NCI-H1436 (cell line): ENCODE measurements at places on chromosomes 7 and 10.
A peak's percentile ranks its signal among the peaks of the same experiment; 100 is the strongest.

DNA sequence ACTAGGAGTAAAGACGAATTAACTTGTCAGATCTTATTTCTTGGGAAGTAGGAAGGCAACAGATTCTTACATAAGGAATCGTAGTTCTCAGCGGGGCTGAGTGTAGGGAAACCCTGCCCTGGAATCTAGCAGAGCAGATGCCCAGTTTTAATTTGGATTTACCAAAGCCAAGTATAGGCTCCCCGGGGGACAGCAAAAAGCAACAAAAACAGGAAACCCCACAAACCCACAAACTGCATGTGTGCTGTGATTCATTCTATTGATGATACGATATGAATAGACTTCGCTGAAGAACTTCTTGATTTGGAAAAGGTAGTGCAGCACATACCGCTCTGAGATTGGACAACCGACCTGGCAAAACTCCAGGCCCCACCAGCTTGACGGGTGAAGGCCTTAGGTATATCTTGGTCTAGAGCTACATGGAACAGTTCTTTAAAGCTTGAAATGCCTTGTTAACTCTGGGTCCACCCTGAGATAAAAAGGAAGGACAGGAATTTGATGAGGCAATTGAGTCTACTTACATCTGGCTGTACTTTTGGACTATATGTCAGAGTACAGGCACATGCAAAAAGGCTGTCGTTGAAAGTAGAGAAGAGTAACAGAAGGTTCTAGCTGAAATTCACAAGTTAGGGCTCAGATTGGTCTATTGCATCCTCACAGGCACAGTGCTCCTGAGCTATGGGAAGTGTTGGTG, 49.1 kb downstream of the STRA8 start:
- DNase-seq = no peak

DNA sequence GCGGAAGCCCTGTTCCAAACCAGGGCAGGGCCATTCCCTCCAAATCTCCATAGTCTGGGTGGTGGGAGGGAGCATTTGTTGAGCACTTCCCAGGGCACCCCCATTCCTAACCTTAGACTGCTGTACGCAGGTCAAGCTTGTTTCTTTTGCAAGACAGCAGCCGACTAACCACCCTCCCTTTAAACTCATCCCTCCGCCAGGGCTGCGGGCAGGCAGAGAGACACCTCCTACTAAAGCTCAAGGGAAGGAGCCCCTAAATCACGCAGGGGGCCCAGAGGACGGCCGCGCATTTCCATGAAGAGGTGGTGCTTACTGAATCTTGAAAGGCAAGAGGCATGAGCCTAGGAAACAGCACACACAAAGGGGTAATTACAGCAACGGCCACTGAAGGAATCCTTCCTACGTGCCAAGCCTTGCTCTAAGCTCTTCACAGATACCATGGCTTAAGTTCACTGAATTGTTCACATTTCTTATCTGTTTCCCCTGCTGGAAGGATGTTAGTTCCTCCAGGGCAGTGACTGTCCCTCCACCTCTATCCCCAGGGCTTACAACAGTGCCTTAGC, 90.0 kb downstream of the PROSER2 start:
- DNase-seq = no peak

DNA sequence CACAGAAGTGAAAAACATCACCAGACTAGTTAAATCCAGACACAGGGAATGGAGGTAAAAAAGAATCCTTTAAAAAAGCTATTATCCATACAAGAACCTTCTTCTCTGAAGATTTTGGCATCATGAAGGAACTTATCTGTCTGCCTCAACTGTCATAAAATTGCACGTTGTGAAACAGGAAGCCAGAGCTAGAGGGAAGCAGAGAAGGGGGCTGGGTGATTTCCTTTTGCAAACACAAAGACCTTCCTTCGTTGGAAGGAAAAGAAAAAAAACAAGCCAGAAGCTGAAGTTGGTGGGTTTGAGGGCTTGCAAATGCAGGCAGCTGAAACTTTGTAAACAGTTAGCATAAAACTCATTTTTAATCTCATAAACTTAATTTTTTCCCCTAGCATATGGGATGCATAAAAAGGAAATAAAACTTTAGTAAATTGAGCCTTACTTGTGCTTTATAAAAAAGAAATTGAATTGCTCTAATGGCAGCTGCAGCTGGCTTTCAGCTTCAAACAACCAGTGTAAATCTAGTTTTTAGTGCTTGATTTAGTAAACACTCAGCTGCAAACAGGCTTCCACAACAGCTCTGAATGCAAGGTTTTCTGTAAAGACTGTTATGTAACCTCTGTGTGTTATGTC, 101.6 kb downstream of the OTUD1 start:
- no peak for DNase-seq

GRCh38 chr7:24214670-24215069, 69.3 kb upstream of the NPY start:
- DNase-seq = no peak

DNA sequence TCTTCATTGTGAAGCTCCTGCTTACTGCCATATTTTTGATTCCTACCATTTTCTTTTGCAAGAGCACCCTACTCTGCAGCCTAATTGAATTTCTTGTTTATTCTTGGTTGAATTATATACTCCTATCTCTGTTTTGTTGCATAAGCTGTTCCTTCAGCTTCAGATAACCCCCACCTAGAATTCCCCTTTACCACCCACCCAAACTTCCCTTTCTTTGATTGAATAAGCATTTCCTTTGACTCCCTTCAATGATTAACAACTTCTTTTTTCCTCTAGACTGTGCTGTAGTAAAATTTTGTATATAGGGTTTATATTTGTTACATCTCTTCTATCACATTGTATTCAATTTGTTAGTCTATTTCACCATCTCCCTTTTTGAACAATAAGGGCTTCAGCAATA, 168.1 kb downstream of the GPR37 start:
- DNase-seq = no peak

DNA sequence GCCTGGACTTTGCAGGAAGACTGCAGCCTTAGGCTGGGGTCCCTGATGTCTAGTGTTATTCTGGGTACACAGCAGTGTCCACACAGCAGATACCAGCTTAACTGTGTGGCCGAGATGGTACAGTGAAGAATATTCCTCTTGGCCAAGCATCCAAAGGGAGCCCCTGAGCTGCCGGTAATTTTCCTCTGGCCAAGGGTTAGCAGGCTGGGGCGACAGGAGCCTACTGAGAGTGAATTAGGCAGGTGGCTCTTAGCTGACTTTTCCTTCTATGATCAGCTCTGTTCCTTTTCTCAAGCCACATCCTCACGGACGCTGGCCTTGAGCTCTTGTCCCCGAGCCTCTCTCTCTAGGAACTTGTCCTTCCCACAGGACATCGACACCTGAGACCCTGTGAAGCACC, 29.8 kb downstream of the PRKAG2 start:
- no peak for DNase-seq

GRCh38 chr10:109982123-109982522, 25.7 kb upstream of the ADD3 start:
- DNase-seq = no peak

DNA sequence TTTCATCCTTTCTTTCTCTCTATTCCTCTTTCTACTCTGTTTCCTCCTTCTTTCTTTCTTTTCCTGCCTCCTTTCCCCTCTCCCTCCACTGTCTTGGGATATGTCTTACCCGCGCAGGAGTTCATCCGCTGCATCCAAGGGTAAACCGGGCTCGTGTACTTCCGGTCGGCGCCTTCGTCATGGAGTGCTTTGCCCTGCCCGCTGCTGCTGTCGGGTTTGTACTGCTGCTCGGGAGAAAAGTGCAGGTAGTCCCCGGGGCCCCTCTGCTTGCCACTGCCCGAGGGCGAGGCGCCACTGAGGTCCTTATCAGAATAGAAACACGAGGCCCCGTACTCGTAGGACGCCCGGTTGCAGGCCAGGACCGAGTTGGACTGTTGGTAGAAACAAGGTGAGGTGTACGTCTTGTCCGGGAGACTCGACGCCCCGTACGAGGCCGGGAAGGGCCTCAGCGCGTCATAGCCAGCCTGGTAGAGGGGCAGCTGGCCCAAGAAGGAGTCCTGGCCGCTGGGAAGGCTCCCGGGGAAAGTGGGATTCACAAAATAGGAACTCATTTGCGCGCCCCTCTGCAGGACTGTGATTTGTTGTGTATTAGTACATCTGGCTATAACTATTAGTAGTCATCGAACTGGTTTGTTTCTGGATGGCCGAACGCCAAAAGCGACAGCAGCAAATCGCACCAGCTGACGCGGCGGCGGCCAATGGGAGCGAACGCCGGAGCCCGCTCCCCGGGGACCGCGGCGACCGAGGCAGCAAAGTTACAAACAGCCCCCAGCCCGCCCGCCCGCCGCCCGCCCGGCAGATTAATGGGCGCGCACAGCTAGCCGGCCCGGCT, at the start of gene HOXA6:
HOXA6 (minus strand) TSS at position 576 of the 832 bp plus-strand sequence; CDS start at position 551, 25 bp downstream.
- peak; percentile 52 for DNase-seq
